ENCODE measurements at places on chromosomes 1 and 21.

GRCh38 chr21:39538453-39539042 is 74.2 kb upstream of the B3GALT5 start:
- DNase-seq: no peak

GRCh38 chr1:10564063-10564462 is 89.3 kb downstream of the PEX14 start:
- DNase-seq: no peak

GRCh38 chr1:33234588-33234990 is 21.7 kb upstream of the ZNF362 start:
- no peak for DNase-seq

GRCh38 chr1:113647164-113647563 is 112.1 kb downstream of the PHTF1 start:
- no peak for DNase-seq

DNA sequence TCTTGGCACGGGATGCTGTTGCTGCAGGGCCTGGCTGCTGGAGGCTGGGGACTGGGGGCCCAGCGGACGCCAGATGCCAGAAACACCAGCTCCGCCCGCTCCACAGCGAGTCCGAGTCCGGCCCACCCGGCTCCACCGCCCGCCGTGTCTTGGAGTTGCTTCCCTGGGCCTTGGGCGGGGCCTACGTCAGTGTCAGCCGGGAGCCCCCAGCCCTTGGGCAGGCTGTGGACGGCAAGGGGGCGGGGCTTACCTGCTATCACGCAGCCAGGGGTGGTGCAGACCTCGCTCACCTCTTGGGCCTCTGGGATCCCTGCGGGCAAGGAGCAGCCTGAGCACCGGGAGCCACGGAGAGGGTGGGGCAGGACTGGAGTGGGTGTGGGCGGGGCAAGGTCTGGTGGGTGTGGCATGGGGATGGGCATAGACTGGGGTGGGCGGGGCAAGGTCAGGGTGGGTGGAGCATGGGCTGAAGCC is 21.8 kb downstream of the MMEL1 start:
- no peak for DNase-seq

DNA sequence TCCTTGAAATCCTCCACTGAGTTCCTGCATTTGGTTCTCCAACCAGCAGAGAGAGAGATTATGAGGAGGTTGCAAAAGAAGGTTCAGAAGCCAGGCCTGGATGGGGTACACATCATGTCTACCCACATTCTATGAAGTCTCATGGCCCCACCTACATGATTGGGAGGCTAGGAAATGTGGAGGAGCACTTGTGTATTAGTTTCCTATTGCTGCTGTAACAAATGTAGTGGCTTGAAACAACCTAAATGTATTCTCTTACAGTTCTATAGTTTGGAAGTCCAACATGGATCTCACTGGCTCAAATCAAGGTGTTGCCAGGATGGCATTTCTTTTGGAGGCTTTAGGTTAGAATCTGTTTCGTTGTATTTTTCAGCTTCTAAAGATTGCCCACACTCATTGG is 134.2 kb upstream of the ZNF648 start:
- DNase-seq: no peak

DNA sequence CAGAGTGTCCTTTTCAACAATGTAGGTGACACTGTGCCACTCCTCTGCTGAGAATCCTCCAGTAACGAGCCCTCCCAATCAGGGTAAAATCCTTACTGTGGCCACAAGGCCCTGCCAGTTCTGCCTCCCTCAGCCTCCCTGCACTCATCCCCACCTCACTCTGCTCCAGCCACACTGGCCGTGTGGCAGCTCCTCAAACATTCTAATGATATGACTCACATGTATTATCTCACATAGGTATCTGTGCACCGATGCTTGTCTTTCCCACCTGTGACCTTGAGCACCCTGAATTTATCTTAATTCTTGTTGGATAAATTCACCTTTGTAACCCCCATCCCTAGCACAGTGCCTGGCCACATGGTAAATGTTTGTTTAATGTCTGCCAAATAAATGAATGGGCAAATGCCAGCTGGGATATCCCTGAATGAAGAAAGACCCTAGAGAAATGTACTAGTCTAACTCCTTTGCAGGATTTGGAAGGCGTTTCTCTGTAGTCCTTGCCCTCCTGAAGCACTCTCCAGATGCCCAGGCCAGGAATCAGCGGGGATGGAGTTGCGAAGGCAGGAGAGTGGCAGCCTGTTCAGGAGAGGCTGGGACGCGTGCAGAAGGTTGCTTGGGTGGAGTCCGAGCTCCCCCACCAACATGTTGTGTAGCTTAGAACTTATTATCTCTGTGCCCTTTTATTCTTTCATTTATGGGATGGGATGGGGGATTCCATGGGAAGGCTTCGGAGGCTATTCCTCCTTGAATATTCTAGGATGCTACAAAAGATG is 106.0 kb downstream of the TMEM53 start:
- no peak for DNase-seq

DNA sequence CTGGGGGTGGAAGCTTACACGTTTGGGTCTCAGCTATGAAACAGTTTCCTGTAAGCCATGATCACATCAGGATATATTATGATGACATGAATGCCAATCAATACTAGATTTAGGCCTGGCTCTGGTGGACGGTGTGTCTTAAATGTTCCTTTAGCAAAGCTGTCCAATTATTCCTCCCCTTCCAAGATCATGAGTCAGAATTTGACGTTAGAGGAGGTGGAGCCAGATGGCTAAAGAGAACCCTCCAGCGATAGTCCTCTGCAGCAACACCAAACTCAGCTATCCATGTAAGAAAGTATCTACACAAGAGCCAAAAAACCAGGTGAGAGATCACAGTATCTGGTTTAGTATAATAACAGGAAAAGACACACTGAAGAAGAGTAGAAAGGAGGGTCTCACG is 47.8 kb downstream of the PACC1 start:
- peak; percentile 81 for DNase-seq

GRCh38 chr1:184615301-184615700 is 139.4 kb downstream of the EDEM3 start:
- DNase-seq: no peak

- no peak for DNase-seq
Observed at GRCh38 chr1:150056407-150056806, 11.2 kb upstream of the VPS45 start.

- DNase-seq: no peak
Observed at GRCh38 chr1:66254785-66255184, 279.2 kb upstream of the SGIP1 start.

DNA sequence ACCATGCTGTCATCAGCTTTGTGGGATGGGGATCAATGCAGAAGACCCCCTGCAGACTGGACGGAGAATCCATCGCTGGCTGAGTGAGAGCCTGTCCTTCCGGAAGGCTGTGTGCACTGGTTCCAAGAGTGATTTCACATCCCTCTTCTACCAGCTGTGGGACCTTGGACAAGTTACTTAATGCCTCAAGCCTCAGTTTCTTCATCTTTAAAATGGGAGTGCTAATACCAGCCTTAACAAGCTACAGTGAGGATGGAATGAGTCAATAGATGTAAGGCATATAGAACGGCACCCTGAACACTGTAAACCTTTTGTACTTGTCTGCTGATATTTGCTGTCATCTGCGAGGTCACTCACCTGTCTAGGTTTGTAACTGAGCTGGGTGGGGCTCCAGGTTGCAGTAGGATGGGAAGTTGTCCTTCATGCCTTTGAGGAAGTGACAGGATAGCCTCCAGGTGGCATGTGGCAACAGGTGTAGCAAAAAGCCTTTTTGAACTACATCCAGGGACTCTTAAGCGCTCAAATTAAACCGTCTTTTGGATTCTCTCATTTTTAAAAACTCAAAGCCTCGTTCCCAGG is 27.5 kb downstream of the TMEM51 start:
- DNase-seq: no peak

DNA sequence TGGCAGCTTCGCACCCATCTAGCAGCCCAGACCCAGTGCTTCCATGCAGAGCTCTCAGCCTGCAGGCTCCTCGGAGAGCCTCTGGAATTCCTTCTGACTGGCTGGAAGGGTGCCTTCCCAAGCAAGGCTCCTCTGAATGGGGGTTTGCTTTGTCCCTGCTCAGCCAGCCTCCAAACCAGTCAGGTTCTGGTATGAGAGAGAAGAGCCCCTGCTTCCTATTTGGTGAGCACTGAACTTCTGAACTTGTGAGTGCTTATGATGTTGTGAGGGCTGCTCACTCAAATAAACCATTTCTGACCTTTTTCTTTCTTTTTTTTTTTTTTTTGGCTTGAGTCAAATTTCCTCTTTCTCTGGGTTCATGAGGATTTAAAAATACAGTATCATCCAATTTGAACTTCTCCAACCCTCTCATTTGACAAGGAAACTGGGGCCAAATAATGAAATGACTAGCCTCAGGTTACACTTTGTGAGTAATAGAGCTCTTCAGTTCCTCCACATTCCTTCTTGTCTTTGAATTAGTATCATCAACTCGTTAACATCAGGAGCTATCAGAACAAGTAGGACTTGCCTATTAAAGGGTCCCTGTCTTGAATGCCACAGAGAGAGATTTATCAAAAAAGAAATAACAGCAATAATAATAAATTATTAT is 39.6 kb downstream of the GFI1 start:
- no peak for DNase-seq

GRCh38 chr1:208222376-208223126 is 21.6 kb downstream of the PLXNA2 start:
- no peak for DNase-seq

- DNase-seq: no peak
Observed at GRCh38 chr1:60280819-60281218, 207.2 kb upstream of the C1orf87 start.

GRCh38 chr1:107138767-107139445 is 1.9 kb upstream of the NTNG1 start:
- peak; percentile 56 for DNase-seq

DNA sequence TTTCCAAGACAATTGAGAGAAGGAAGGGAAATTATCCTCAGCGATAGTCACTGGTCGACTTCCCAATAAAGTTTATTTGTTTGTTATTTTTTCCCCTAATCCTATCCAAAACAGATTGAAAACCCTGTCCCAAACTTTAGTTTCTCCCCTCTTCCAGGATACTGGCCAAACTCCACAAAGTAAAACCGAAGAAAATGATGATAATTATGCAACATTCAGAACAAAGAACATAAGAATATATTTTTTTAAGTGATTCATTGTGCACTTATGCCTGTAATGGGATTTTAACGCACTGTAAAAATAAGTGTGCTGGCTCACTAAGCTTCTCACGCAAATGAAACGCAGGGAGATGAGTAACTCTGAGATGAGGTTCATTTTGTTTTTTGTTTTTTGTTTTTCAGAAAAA is 6.0 kb downstream of the GLIS1 start:
- peak; percentile 95 for DNase-seq

DNA sequence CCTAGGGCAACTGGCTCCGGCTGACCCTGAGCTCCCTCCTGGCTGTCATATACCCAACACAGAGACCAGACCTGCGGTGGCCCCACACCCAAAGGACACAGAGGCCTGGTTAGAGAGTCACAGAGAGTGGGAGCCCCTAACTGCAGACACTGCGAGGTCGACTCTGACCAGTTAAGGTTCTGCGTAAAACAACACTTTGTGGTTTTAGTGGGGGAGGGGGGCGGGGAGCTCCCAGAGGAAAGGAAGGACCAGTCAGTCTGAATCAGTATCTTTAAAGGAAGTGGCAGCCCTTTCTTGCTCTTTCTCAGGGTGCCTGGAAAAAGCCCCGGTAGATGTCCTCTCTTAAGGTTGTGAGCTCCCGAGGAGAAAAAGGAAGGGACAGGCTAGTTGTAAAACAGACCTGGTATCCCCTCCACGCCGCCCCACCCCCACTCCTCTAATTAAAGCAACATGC is 2.4 kb downstream of the SSBP3 start:
- peak; percentile 80 for DNase-seq

- DNase-seq: no peak
Observed at GRCh38 chr1:94946886-94947285, 20.0 kb upstream of the CNN3 start.

DNA sequence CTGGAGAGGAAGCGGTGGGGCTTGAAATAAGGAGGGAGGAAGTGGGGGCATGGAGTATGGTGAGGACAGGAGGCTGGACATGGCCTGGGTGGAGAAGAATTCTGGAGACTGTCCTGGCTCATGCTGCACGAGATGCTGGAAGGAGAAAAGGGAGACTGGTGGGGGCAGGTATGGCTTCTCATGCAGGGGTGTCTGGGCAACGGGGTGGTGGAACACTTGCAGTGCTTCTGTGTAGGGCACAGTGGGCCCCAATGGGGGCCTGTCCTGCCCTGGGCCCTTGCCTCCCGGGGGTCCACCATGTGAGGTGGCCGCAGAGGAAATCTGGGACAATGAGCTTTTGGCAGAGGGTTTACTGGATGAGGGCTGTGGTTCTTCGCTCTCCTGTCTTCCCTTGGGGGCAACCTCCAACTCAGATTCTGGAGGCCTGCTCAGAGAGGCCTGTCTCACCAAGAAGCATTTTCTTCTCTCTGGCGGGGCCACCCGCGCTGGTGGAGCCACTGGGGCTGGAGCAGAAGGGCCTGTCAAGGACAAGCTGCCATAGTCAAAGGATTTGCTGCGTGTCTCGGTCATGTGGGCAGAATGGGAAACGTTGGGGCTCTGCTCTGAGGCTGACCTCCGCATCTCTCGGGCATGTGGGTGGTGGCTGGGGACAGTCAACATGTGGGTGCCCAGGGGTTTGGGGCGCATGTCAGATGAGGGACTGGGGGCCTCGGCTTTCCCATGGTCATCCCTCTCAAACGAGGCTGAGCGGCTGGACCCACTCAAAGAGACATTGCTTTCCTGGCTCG is 96.9 kb upstream of the EDN2 start:
- DNase-seq: no peak

- no peak for DNase-seq
Observed at GRCh38 chr21:38054334-38054733, 138.1 kb upstream of the KCNJ6 start.

GRCh38 chr1:25770541-25771220 is 29.3 kb upstream of the SELENON start:
- DNase-seq: no peak

DNA sequence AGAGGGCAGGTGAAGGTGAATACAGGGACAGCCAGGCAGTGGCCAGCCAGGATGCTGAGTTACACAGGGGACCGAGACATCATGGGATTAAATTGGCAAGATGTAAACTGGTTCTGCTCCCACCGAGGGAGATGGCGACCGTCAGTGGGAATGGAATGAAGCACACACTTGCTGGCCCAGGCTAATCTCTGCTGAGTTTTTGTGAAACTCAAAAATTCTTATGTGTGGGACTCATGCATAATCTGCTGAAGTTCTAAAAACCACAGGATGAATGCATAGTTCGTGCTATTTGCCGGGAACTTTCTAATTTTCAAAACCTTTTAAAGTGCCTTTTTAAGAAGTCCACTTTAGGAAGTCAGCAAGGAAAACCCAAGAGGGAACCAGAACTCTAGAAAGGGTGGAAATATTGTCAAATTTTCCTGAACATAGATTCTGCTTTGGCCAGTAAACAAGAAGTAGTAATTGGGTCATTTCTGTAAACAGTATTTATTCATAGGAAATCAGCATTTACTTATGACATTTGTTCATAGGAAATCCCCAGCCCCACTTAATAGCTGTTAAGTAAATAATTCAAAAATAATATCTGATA is 85.4 kb upstream of the ROR1 start:
- peak; percentile 44 for DNase-seq

GRCh38 chr21:41425954-41426675 is at the start of gene MX1:
Gene MX1 (plus strand): TSS chr21:41426239. CDS start chr21:41432071, 5,832 bp downstream.
- DNase-seq: peak; percentile 30
